ENCODE measurements at places on chromosomes 1 and 21. TPM values are rescaled to one million over a fixed set of nuclear protein-coding genes. Genes with fewer than 3 reads are reported as not detected.

- H3K27ac ChIP-seq = no peak overlapping the region
- H3K36me3 ChIP-seq = no peaks in the 10 kb centered on the region
- no peaks in the 10 kb centered on the region for H3K4me1 ChIP-seq
- H3K4me3 ChIP-seq = no peak overlapping the region
Measured at GRCh38 chr21:25328736-25329135, 278.5 kb downstream of the MRPL39 start.

CELA2A gene
- not detected for total RNA-seq

DNA sequence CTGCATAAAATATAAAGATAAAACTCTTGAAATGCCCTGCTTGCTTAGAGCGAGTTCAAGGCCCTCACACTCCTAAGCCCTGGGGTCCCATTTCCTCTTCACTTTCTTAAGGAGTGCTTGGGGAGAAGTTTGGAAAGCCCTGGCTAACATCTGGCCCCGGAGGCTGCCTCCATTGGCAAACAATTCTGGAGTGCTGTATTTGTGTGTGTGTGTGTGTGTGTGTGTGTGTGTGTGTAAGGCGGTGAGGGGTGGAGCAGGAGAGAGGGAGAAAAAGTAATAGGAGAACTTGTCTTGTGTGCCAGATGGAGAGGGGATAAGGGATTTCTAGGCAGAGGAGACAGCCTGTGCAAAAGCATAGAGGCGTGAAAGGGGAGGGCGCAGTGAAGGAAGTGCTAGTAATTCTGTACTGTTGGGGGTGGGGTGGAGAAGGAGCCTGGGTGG, 578 bp upstream of the TRIM62 start:
- peaks cover 36% of the 10 kb centered on the region for H3K27me3 ChIP-seq
- no peaks in the 10 kb centered on the region for H3K36me3 ChIP-seq
- peaks cover 24% of the 10 kb centered on the region for H3K4me1 ChIP-seq
- no peak overlapping the region for H3K27ac ChIP-seq
- DNase-seq = no peak

DNAI4 gene
- total RNA-seq = 0.26 TPM

- DNase-seq = peak; percentile 83
- no peaks in the 10 kb centered on the region for H3K36me3 ChIP-seq
- H3K4me3 ChIP-seq = no peak overlapping the region
- H3K27me3 ChIP-seq = no peaks in the 10 kb centered on the region
- H3K4me1 ChIP-seq = peaks cover 7% of the 10 kb centered on the region
Measured at GRCh38 chr1:44237721-44238457, 24.6 kb downstream of the DMAP1 start.

DNA sequence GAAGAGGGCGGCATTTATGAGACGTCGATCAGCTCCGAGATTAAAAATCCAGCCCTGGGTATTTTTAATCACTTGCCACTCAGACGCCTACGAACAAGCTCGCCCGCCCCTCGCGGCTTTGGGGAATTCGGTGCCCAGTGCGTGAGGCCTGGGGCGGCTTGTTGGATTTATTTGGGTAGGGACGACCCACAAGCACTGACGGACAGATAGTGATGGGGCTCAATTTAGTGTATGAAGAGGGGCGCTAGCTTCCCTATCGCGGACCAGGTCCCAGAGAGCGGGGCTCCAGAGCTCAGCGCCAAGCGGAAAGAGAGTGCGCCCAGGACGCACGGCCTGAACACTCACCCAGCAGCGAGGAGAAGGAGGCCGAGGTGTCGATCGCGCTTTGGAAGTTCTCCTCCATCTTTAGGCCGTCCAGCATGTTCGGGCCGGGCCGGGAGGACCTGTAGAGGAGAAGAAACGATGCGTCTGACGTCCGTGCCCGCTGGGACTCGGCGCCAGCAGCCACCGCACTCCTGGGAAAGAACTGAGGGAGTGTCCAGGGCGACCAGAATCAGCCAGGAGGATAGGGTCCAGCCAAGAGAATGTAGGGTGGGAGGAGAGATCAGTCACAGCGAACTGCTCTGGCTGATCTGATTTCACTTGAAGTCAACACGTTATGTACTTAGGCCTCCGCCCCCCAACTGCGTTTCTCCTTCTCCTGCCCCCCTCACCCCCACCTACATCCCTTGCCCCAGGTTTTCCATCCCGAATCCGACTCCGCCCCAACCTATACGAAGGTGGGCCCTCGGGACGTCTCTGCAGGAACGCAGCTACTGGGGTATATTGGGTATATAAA, 1.2 kb downstream of the LMX1A start:
- peaks cover 82% of the 10 kb centered on the region for H3K27me3 ChIP-seq
- no peak overlapping the region for H3K4me3 ChIP-seq
- no peaks in the 10 kb centered on the region for H3K4me1 ChIP-seq
- no peaks in the 10 kb centered on the region for H3K36me3 ChIP-seq
- DNase-seq = no peak
- H3K27ac ChIP-seq = no peak overlapping the region

Measured in activated CD4-positive, alpha-beta T cell treated with anti-CD3 and anti-CD28 coated beads, Interleukin-2, amount 10 ng/mL, durations not matched to agents 24 days and 14 days (primary cell).